Heart right ventricle (tissue), 16 donors: ENCODE measurements at places on chromosomes 5 and 9. TPM values are rescaled to one million over a fixed set of nuclear protein-coding genes. Genes with fewer than 3 reads are reported as not detected.

PLK2 gene
- 149 TPM for total RNA-seq

DNA sequence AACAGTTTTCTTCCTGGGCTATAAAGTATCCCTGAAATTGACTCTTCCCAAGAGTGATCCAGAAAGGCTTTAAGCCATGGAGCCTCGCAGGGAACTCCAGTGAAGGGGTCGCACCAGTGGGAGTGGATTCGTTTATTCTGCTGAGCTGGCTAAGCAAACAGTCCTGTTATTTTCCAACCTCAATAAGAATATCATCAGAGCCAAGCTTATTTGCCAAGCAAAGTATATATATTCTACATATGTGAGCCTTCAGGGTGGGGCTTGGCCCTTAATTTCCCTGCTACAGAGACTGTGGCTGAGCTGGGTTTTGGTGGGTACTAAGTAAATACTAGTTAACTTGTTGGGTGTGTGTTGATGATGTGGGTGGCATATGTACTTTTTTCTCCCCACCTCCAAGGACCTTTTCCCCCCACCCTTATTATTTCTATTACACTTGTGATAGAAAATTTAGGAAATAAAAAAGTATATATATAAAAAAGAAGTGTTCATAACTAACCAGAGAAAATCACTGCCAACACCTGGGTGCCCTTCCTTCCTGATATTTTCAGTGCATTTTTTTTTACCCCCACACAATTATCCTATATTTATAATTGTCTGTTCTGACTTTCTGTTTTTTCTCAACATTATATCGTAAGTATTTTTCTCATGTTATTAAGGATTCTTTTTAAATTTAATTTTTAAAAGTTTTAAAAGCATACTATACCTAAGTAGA lies 5.3 kb downstream of the GSN start:
- DNase-seq, result no peak

DNA sequence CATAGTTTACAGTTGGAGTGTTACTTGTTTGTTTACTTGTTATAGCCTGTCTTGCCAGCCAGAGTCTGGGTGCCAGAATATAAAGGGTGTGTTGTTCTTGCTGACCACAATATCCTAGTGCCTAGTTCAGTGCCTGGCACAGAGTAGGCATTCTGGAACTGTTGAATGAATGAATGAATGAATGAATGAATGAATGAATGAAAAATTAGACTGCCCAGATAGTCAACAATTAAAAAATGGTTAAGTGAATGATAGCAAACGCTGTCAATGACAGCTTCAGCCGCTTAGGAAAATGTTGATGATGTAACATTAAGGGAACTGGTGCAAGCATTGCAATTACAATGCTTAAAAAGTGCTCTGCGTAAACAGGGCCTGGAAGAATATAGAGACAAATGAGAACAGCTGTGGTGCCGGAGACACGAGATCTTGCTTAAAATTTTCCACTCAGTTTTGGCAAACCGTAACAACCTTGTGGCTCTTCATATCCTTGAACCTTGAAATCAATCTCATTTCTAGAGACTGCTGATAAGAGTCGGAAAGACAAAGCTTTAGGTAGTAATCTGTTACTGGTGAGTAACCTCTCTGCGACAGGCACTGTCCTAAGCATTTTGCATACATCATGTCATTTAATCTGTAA lies 4.7 kb upstream of the TTLL11 start:
- no peak for DNase-seq

DNA sequence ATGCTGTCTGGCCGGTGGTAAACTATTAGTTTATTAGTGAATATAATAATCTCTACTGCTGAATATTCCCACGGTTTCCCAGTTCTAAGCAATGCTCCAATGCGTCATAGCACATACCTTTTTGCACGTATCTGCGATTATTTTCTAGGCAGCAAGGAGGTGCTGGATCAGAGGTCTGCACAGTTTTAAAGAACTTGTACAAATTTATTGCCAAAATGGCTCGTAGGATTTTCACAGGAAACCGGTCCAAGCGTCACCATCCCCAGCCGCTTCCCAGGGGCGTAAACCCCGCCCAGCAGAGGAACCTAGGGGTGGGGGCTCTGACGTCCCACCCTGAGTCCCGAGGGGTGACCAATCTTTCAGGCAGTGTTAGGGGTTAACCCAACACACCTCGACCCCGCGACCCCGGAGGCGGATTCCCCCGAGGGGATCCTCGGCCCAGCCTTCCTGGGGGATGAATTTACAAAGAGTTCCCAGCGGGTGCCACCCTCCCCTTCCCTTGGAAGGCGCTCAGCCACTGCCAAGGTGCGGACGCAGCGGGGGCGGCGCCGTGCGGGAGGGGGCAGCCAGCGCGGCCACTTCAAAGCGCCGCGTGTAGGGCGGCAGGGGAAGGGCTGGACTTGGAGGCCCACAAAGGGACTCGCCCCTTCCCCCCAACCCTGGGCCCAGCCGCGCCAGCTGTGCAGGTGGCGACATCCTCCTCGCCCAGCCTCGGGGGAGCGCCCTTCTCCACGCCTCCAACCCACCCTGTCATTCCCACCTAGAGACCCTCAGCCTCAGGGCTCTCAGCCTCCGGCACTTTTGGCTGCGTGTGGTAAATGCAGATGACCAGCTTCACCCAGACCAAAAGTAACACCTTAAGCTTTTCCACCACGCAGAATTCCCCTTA lies 43.5 kb upstream of the TCF7 start:
- DNase-seq, result no peak

RORB gene
- 2.1 TPM for total RNA-seq

DNA sequence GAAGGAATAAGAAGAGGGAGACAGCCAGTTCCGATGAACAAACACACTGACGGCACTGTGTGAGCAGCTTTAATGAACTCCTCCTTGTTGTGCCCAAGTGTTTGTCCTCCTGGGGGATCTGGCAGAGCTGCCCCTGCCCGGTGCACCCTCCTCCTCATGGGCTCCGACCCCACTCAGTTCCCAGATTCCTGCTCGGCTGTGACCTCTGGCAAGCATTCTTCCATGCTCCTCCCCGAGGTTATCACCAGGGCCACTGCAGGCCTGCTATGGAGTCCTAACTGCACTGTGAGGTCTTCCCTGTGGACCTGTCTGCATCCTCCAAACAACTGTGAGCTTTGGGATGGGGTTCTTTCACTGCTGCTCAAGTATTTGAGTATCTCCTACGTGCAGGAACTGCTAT lies 142.2 kb downstream of the DCP2 start:
- peak; percentile 25 for DNase-seq

- DNase-seq, result no peak
Measured at GRCh38 chr9:134598884-134599245, 42.7 kb upstream of the COL5A1 start.

DNA sequence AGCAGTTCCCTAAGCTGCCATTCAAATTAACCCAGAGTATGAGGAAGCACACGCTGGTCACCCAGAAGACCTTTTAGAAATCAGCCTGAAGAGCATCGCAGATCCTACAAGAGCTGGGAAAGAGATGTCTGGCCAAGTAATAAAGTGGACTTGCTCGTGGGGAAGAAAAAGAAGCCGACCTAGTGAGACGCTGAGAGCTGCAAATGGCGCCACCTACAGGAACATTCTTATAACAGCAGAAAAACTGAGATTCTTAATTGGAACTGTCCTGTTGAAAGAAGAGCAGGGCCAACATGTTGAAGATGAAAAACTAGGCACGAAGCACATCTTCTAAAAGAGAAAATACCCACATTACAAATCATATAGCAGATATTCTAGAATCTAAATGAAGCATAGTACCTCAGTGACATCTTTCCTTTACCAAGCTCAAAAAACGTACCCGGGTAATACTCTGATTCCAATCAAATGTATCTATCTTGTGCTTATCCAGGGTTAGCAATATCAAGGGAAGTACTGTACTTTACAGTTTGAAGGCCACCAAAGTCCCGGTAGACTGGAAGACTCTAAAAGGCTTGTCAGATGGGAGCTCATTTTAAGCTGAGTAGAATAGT lies 3.9 kb upstream of the GNAQ start:
- DNase-seq, result peak; percentile 71

CLINT1 gene
- 53.7 TPM for total RNA-seq

CDO1 gene
- total RNA-seq, result 2.3 TPM

SIMC1 gene
- 5.5 TPM for total RNA-seq

DNA sequence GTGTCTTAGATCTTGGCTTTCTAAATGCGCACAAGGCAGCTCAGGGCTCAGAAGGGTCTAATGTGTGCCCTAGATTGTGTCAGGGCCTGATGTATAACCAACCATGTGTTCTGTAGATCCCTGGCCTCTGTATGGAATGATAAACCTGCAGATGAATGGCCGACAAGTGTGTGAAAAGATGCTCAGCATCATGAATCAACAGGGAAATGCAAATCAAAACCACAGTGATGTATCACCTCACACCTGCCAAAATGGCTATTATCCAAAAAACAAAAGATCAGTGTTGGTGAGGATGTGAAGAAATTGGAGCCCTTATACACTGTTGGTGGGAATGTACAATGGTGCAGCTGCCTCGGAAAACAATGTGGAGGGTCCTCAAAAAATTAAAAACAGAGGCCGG lies 489.8 kb downstream of the SEMA5A start:
- no peak for DNase-seq

DNA sequence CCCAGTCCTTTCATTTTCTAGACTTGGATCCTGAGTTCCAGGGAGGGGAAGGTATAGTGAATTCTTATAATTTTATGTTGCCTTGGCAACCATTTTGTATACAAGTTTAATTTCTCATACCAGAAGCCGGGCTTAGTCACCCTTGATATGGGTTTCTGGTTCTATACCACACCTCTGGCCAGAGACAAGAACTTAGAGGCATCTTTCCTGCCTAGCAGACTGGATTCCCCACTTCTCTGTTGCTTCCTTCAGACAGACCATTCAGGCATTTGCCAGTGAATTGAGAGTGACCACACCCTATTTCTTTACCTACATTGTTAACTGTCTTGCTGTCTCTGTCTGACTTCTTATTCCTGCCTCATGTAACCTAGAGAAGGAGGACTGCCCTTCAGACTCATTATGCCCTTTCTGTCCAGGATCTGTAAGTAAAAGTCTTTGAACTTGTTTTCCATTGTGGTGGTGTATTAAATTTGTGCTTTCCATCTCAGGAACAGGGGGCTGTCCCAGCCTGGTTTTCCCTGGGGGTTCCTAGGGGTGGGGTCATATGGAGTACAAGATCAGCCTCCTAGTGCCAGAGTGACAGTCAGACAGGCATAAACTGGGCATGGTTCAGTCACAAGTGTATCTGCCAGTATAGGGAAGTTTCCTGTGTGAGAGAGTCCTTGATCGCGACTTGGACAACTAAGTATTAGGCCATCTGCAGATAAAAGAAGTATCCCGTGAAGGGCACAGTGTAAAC lies 27.4 kb downstream of the TNFSF8 start:
- no peak for DNase-seq

DNA sequence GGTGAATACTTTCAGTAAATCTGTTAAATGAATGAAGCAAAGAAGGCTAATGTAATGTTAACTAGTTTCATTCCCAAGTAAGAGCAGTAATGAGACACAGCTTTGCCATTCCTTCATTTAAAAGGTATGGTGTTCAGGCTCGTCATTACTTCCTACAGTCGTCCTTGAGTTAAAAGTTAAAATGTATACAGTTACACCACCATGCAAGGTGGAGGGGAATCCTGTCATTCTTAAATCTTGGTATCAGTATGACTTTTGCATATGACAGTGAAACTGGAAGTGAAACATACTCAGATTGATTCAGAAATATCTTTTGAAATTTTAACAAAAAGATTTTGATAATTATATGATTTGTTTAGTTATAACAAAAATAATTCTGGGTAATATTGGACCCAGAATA lies 25.9 kb downstream of the MTRR start:
- DNase-seq, result no peak

RNF183 gene
- total RNA-seq, result 0.53 TPM

CSF1R gene
- total RNA-seq, result 27.0 TPM

GRAMD2B gene
- total RNA-seq, result 32.4 TPM

DNA sequence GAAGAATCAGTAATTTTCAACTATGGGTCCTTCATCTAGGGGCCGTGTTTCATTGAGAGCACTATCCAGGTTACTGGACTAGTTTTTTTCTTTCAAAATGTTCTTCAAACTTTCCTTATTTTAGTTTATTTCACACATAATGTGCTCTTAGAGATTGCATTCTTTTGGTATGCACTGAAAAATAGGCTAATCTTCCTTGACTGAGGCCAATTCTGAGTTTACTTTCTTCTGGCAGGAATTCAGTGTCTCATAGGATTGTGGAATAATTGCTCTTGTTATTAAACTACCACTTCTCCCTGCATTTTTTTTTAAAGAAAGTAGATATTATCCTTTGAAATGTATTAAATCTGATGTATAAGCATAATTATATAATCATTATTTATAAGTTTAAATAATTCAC lies 624.5 kb downstream of the RAB3C start:
- DNase-seq, result no peak

DNA sequence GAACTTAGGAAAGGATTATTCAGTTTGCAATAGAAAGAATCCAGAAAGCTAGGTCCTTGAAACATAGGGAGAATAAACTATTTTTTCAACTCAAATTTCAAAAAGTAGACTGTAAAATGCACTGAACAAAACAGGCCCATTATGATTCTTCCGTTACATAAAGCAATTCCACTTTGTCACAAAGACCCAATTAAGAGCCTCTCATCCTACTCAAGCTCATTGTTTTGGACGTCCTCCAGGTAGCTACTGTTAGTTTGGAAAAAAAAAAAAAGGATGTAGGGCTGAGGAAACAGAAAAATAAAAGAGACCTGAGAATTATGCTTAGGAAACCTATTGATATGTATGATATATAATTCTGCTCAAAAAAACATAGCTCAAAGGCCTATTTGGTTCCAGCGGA lies 74.0 kb downstream of the DIRAS2 start:
- no peak for DNase-seq

DNA sequence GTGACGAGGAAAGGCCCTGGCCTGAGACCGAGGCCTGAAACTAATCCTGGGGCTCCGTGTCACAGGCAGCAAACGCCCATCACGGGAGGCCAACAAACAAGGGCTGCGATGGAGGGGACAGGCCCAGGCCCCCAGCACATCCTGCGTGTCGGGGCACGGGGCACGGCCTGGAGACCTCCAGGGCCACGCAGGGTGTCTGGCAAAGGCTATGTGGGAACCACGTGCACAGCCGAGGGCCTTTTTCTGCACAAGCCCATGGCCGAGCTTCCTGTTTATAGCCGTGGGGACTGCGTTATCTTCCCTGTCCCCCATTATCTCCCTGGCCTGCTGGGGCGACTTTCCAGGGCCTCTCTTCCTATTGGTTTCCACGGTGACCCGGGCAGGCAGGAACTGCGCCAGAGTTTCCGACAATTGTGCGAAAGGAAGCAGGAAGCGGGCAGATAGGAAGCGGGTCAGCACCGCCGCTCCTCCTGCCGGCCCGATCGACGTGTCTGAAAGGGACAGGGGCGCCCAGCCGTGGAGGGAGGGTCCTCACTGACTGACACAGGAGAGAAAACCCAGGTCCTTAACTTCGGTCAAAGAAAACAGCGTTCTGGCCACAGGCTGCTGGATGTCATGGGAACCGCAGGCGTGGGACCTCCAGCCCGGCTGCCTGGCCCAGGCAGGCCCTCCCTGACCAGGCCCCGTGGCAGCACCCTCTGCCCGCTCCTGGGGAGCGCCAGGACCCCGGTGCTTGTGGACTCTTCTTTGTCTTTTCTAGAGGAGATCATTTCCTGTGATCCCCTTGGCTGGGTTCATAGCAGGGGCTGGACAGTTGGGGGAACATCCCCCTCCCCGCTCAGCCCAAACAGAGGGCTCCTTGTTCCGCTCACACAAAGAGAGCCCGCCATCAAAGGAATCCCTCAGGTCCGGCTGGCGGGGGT lies 29.1 kb upstream of the SEC16A start:
- DNase-seq, result peak; percentile 85

HAVCR2 gene
- 0.88 TPM for total RNA-seq

GRCh38 chr5:134510970-134511795 lies 14.3 kb upstream of the JADE2 start:
- no peak for DNase-seq
